ENCODE measurements at places on chromosomes 7 and 10.

DNA sequence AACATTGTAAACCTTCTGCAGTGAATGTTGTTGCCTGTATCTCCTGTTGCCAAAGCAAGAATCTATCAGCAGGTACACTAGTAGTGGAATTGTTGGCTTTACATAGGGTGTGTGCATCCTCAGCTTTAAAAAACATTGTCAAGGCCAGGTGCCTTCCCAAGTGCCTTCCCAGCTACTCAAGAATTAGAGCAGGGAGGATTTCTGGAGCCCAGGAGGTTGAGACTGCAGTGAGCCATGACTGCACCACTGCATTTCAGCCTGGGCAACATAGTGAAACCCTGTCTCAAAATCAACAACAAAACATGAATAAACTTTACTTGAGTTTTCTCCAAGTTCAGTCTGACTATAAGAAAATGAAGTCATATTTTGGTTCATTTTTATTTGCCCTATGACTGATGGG, 217.3 kb downstream of the CCSER2 start:
- DNase-seq, result no peak

GRCh38 chr7:27165996-27166530, 726 bp upstream of the HOXA9 start:
- DNase-seq, result no peak

DNA sequence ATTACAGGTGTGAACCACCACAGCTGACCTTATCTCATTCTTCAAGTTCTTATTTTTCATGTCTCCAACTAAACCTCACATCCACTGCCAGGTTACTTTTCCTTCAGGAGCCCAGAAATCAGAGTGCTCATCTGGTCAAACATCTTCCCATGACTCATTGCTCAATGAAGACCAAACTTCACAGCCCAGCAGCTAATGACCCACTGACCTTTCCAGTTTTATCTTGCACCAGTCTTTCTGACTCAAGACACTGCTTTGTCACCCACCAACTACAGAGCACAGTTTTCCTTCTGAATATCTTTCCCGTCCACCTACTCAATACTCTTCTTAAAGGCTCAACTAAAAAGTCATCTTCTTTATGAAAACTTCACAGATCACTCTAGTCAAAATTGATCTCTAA, 245.1 kb downstream of the CHCHD3 start:
- DNase-seq, result peak; percentile 73

- peak; percentile 40 for DNase-seq
Measured at GRCh38 chr7:37833107-37833817, 15.1 kb upstream of the NME8 start.

DNA sequence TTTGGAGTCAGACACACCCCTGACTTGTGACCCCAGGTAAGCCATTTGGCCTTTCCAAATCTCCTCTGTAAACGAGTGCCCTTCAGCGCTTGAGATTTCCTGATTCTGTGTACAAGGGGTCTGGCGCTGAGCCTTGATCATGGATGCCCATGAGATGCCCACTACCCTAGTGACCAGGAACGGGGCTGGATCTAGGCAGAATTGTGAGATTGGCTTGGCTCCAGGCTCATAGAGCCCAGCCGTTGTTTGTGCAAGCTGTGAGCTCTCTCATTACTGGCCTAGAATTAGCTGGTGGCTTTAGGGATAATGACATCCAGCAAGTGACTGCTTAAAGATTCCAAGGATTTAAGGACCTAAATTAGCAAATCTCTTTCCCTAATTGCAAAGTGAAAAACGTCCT, 84.9 kb downstream of the CAMK1D start:
- DNase-seq, result no peak

DNA sequence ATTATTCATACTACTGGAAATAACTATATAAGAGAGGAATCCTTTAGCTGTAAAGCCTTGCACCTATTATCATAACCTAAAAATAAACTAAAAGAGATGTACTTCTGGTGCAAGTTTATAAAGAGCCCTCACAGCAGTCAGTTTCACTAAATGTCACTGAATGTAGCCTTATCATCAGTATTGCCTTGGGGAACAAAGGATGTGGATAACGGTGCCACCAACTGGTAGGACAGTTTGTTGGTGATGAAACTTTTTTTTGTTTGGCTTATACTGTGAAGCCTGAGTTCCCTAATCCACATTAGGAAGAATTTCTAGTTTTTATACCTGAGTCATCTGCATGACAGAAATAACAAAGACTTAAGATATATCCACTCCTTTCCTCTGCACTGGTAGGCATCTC, 117.9 kb upstream of the COL1A2 start:
- DNase-seq, result peak; percentile 63

GRCh38 chr7:24862461-24862860, 105.2 kb upstream of the GSDME start:
- no peak for DNase-seq

DNA sequence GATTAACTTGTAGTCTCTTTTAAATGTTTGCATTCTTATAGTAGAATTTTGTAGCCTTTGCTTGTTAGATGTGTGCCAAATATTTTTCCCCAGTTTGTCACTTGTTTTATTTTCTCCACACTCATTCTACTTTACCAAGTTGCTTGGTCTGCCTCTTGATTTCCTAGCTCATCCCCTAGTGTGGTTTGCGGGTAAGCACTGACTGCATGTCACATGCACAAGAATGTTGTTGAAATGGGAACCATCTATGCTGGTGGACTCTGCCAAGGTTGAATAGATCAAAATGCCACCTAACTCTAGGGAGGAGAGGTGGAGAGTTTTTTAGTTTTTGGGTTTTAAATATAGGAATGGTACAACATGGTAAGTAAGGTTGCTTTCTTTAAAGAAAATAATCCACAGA, 47.6 kb downstream of the FZD1 start:
- DNase-seq, result no peak

DNA sequence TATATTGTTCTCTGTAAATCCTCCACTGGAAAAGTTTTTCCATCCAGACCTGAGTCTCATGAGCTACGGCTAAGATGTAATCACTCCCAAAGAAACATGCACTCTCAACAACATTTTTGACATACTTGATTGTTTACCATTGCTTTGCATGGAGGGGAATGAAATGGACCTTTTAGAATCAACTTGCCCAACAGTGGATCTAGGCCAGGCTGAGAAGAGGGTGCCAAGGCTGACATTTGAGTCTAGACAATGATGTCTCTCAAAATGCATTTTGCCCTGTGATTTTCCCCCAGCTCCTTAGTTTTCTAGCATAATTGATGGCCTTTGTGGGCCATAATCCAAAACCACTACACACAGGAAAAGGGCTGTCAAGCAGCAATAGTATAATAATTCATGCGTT, 297.9 kb upstream of the KLF6 start:
- DNase-seq, result peak; percentile 60

DNA sequence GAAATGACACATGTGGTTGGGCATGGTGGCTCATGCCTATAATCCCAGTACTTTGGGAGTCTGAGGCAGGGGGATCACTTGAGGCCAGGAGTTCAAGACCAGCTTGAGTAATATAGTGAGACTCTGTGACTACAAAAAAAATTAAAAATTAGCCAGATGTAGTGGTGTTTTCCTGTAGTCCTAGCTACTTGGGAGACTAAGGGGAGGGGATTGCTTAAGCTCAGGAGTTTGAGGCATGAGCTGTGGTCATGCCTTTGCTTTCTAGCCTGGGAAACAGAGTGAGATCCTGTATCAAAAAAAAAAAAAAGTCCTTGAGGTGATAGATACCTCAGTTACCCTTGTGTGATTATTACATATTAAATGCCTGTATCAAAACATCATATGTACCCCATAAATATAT, 116.7 kb downstream of the SLC25A40 start:
- DNase-seq, result no peak

GRCh38 chr10:13219685-13220670, 14.2 kb downstream of the UCMA start:
- DNase-seq, result peak; percentile 12
